ENCODE measurements at places on chromosomes 4 and X. TPM values are rescaled to one million over a fixed set of nuclear protein-coding genes. Genes with fewer than 3 reads are reported as not detected.

Gene SNCA
- 0.44 TPM for total RNA-seq

DNA sequence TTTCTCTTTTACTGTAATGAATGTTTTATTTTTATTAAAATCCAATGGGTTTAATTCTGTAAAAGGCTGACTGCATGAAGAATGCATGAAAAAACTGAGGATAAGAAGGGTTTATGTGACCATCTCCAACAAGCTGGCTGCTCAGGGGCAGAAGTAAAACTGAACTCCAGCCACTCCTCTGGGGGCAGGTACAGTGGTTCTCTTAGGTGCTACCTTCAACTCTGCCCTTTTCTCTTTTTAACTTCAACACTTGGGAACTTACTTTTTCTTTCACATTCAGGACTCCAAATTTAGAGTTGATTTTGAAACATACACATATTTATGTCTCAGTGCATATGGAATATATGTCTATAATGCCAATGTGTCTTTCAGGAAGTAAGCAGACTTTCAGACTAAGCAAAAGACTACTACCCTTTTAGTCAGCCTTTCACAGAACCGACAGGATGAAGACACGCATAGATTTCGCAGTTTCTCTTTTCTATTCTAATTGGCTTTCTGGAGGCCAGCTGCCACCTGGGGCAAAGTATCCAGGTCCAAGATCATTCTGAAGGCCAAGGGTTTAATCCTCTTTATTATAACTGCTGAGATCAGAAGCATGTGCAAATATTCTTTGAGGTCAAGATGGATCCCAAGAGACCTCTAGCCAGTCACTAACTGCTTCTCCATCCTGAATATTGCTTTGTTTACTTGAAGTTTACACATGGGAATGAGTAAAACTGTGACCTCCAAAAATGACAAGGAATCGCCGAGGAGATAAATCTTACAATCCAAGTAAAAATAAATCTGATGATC, 30.7 kb downstream of the HS3ST1 start:
- DNase-seq, result no peak

GRCh38 chrX:124249345-124249744, 83.1 kb upstream of the TEX13D start:
- no peak for DNase-seq

GRCh38 chr4:107246761-107247160, 210.6 kb upstream of the DKK2 start:
- DNase-seq, result no peak

- no peak for DNase-seq
Observed at GRCh38 chr4:129346036-129346435, 250.1 kb downstream of the C4orf33 start.

Measured in CD8-positive, alpha-beta memory T cell (primary cell).